Pons (tissue), 1 donor: ENCODE measurements at places on chromosomes 1 and 21.

DNA sequence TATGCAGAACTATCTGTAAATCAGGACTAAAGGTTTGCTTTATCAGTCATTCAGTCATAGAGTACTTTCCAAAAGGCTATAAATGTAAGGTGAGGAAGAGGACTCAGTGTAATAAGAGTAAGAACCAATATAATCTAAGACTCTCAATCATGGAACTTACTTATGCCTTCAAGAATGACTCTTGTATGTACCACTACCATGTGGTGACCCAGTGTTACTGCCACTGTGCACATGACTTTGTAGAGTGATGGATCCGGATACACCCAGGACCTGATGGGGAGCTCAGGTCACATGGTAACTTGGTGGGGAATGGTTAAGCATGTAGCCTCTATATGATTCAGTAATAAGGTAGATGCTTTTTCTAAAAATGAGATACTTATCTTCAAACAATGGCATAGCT is 2099.8 kb downstream of the MRPL39 start:
- no peak for DNase-seq

GRCh38 chr1:177824508-177824982 is 145.3 kb downstream of the SEC16B start:
- no peak for DNase-seq

- DNase-seq, result no peak
Observed at GRCh38 chr1:62325681-62326080, 6.4 kb upstream of the KANK4 start.

GRCh38 chr1:102252731-102253505 is 256.2 kb upstream of the OLFM3 start:
- DNase-seq, result no peak

- no peak for DNase-seq
Observed at GRCh38 chr1:114395863-114396262, 115.1 kb downstream of the TRIM33 start.

DNA sequence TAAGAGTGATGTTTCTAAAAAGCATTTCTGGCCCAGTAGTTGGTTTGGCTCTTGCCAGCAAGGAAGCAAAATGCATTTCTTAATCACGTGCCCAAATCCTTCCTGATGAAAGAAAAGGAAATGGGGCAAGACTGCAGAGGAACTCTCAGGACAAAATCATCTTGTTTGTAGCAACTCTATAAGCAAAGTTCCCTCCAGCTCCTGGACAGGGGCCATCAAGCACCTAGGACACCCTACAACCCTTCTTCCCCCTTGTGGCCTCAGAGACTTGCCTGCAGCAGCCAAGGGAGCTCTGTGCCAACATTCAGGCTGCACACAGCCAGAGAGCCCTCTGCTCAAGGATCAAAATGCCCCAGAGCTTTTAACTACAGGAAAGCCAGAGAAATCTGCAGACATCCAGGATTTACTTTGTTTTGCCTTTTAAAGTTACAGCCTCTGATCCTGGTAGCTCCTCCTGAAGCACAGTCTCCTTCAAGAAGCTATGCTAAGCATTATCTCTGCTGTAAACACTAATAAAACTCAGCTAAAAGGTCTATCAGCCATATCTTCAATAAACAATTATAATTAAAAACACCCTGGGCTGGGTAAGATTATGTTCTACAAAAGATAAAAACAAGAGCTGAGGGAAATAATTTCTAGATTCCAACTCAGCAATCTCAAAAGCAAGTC is 105.0 kb downstream of the KIAA0319L start:
- peak; percentile 71 for DNase-seq

DNA sequence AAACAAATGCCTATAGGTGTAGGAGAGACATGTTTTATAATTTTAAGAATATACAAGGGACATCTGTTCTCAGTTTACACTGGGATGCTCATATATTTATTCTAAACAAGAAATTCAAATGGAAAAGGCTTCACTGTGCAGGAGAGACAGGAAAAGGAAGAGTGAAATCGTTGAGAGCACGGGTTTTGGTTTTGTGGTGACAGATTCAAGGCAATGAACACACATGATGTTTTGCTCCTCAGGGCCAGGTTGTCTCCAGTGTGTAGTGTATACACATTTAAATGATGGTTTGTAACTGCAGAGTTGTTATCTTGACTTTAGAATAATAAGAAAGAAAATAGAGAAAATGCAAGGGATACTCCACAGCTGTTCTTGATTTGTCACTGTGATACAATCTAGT is 73.7 kb downstream of the S1PR1 start:
- DNase-seq, result no peak

DNA sequence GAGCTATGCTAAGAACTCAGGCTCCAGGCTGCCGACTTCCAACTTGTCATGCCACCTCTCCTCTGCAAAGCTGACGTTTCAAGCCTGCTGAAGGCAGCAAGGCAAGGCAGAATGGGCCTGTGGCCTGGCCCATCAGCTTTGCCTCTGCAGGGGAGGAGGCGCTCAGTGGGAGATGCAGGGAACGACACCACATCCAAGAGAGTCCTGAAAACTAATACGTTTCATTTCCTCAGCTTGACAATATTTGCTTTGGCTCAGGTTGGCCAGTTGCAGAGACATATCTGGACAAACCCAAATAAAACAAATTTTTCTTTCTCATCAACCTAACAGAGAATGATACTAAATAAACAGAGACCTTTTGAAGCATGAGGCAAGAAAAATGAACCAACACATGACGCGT is 35.3 kb downstream of the BEND5 start:
- no peak for DNase-seq

DNA sequence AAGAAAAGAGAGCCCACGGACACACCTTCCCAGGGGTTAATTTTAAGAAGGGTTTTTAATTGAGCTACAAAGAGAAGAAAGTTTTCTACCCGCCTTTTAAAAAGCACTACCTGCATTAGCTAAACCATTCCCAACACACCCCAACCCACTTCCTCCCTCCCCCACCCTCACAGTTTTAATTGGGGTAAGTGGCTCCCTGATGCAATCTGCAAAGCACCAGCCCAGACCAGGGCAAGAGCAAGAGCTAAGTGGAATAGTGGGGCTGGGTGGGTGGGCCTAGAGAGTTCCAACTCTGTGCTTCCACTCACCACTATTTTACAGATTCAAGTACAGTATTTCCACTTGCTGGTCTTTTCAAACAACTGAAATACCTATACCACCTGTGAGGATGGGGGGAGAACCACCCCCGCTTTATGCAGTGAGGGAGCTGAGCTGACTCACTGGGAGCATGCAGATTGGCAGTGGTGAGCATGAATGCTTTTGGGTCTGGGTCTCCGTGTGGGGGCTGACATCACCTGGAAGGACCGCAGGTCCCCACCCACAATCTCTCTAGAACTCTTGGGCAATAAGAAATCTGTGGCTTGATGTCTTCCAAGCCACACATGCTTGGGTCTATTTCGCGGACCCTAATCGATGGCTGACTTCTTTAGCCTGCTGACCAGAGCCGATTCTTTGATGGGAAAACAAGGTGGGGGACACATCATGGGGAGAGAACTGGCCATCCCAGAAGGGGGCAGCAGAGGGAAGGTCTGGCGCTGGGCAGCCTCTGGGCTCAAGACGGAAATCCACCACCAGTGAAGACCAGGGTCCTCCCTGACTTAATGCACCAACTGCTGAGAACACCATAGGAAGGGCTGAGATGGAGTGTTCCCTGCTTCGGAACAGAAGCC is 95.5 kb downstream of the SSBP3 start:
- no peak for DNase-seq

DNA sequence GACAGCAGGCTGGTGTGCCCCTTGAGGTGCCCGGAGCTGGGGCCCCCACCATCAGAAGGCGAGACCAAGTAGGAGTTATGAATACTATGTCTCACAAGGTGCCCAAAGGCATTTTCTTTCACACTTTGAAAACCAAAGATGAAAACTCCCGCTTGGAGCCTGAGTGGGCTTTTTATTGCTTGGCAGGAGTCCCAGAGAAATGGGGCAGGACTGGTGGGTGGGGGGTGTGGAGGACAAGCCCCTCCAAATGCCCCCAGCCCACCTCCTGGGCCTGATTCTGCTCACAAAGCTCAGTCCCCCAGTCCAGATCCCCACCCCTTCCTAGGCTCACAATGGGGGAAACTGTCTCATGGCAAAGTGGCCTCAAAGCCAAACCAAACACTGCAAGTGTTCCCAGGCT is 227.9 kb downstream of the TRABD2B start:
- DNase-seq, result no peak

DNA sequence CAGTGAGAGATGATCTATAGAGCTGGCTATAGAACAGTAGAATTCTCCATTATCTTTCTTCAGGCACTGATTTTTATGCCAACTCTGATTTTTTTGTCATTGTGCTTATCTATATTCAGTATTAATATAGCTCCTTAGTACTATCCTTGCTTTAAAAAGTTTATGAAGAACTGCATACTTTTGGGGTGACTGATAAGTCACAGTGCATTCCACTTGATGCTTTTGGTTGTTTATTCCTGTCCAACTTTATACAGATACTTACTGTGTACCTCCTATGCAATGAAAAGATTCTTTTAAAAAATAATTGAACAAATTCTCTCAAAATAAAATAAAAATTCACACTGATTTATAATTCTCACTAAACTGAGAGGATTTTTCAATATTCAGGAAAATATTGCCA is 71.6 kb downstream of the COL24A1 start:
- DNase-seq, result no peak

DNA sequence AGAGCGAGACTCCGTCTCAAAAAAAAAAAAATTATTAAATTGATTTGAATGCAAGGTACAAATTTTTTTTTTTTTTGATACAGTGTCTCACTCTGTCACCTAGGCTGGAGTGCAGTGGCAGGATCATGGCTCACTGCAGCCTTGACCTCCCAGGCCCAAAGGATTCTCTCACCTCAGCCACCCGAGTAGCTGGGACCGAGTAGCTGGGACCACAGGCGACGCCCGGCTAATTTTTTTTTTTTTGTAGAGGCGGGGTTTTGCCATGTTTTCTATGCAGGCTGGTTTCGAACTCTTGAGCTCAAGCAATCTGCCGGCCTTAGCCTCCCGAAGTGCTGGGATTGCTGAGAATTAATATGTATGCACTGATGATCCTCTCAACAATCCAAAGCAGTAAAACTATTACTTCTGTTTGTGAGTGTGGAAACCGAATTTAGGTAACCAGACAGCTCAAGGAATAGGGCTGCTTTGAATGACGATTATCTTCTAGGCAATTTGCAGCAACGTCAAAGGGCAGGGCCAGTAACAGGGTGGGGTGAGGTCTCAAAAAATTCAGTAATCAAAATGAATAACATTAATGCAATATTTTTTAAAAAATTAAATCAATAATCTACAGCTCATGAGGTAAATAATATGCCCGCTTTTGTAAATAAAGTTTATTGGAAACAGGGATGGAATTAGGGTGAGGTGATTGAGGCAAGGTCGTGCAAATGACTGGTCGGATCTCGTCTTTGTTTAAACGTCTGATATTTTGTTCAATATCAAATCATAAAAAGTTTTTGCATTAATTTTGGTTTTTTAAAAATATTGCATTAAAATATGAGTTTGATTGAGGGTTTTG is 1.2 kb downstream of the CLSPN start:
- no peak for DNase-seq

DNA sequence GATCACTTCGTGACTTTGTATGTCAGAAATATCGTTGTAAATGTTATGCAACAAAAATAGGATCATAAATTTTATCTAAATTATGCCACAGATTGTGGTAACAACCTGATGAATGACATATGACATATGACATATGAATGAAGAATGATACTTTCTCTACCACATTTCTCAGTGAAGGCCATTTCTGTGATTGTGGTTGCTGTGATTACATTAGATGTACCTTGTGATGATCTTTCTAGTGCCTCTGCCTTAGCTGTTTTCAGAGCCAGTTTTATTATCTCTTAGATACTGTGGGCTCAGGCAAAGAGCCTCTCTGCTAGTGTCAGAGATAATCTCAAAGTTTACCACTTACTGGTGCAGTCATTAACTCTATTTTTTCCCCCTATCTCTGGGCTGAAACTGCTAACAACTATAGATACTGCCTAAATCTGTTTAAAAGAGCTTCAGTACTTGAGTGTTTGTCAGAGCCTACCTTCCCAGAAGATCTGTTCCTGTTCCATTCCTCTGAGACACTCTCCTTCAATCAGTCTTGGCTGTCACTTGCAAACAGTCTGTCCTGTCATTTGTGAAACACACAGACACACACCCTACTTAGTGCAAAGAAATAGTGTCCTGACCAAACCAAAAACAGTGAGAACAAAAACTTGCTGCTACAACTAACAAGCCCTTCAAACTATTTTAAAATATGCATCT is 55.5 kb downstream of the HMCN1 start:
- no peak for DNase-seq

GRCh38 chr1:179151908-179152682 is 70.2 kb downstream of the TOR3A start:
- no peak for DNase-seq
